ENCODE measurements at places on chromosomes 2 and 18.

DNA sequence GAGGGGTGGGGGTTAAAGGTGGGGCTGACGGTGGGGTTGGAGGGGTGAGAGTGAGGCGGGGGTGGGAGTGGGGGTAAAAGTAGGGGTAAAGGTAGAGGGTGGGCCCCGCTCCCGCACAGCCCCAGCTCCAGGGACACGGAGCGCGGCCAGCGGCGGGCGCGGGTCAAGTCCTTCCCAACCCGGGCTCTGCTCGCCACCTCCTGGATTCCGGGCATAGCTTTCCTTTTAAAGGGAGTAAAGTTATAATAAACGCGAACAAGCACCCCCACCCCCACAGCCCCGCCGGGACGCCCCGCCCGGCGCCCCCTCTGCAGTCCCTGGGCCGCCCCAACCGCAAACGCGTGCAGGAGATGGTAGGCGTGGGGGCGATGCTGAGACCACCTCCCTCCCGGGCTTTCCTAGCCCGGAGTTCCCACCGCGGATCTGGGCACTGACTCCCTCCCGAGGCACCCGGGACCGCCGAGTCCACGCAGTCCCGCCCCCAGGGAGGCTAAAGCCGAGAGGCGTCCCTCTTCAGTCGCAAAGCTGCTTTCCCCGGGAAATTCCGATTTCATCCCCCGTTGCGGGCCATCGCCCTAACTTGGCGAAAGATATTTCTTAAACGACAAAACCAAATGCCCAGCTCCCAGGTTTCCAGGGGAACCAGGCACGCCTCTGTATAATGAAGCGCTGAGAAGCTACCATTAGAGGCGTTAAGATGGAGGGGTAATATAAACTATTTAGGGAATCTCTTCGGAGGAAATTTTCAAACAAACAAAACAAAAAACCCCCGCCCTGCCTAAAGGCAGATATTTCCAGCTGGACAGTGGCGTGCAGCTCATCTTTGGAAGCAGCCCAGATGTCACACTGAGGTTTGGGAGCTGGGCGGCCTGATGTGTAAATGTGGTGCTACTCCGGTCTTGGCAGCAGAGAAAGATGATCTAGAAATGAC lies at the start of gene LIMS2:
LIMS2 (minus strand) TSS at position 200 of the 931 bp plus-strand sequence. CDS start 506 bp downstream, outside the sequence.
- peak; percentile 20 for DNase-seq

GRCh38 chr2:234025891-234026401 lies 24.6 kb upstream of the SPP2 start:
- DNase-seq, result peak; percentile 14

- DNase-seq, result no peak
Measured at GRCh38 chr2:48677450-48677849, 59.8 kb downstream of the GTF2A1L start.

DNA sequence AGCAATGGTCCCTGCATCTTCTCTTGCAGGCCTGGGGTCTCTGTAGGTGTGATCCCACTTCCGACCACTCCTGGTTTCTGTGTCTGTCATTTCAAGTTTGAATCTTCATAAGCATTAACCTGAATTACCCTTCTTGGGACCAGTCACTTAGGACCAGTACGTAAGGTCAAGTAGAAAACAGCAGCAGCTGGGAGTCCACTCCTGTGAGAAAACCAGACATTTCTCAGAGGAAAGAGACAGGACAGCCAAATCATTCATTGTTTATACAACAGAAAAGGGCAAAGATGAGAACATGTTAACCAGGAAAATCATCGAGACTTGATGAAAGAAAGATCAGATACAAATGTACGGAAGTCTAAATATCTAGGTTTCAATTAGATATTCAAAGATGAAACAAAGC lies 163.0 kb downstream of the MREG start:
- DNase-seq, result peak; percentile 87

- DNase-seq, result no peak
Measured at GRCh38 chr2:223383315-223383714, 218.8 kb downstream of the SCG2 start.

DNA sequence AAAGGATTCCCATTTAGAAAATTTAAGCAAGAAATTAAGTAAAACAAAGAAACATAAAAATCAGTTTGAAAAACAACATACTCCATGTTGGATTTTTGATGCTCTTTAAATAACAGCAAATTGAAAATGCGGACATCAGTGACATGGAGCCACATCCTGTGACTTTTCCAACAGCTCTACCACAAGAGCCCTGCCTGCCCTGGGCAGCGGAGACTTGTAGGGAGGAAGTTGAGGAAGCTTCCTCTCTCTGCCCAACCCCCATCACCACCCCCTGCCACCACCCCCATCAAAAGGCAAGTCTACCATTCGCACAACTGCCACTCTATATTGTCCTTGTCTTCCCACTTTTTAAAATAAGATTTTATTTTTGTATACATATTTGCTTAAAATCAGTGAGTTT lies 32.8 kb upstream of the DAPL1 start:
- no peak for DNase-seq

DNA sequence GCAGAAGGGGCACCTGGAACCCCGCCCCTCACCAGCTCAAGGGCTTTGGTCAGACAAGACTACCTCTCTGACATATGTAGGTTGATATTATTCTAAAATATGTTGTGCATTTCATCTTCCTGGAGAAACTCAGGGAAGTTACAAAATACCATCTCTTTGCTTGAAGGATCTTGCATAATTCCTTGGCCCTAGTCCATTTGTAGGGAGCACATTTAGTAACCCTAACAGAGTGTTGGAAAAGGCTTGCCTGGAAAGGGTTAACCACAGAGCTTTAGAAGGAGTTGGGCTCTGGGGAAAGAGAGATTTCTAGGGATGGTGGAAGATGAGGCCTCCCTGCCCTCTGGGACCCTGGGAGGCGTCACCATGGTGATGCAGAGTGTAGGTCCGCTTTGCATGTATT lies 143.0 kb upstream of the SLC1A4 start:
- peak; percentile 76 for DNase-seq

DNA sequence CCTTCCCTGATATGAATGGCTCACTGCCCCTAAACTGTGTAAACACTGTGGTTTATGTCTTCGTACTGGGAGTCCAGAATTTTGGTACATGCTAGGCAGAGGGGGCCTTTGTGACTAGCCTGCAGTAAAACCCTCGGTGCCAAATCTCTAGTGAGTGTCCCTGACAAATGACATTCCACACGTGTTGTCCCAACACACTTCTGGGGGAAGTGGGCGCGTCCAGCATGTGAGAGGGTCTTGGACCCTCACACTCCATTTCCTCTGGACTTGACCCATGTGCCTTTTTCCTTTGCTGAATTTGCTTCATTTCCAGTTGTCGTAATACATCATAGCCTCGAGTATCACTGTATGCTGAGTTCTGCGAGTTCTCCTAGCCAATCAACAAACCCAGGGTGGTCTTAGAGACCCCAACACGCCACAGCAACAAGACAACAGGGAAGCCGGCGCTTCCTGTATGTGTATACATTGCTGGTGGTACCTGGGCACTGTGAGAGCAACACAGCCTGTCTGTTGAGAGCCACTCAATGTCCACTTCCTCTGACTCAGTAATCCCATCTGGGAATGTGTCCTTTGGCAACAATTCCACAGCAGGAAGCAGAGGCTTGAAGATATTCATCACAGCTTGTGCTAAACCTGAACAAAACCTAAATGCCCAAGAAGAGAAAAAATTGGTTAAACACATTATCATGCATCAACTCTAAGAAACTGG lies 26.9 kb upstream of the SLC66A3 start:
- peak; percentile 34 for DNase-seq

DNA sequence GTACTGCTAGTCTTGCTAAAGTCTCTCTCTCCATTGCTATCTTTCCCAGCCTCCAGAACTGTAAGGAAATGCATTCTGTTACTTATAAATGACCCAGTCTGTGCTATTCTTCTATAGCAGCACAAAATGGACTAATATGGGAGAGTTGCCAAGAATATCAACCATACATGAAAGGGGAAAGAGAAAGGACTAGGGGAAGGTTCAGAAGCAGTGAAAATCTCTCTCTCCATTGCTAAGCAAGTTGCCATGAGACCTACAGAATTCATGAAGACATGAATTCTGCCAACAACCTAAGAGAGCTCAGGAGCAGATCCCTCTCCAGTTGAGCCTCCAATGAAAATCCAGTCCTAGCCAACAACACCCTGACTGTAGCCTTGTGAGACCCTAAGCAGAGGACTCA lies 3.6 kb upstream of the TRABD2A start:
- peak; percentile 61 for DNase-seq

- no peak for DNase-seq
Measured at GRCh38 chr2:151481744-151482143, 72.0 kb downstream of the RIF1 start.

GRCh38 chr2:36395866-36396265 lies 40.3 kb downstream of the CRIM1 start:
- no peak for DNase-seq

- peak; percentile 94 for DNase-seq
Measured at GRCh38 chr2:205700331-205701132, 18.2 kb downstream of the NRP2 start.

DNA sequence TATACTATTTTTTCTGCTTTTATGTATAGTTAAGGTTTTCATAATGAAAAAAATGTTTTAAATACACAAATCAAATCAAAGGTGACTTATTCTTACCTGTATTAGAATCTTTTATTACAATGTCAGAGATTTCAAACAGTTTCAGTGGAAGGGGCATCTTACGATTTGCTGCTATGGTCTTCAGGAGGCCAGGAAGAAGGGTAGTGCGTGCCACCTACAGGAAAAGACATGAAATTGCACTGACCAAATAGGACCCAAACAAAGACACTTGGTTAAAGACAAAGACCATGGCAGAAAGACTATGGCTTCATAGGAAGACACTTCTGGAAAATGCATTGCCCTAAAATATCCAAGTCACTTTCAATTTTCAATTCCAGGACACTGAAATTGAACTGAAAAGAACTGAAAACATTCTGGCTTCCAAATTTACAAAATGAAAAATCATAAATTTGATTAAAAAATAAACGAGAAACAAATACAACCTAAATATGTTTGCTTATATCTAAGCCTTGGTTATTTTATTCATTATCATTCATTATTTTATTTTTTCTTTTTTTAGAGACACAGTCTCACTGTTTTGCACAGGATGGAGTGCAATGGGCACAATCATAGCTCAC lies 42.1 kb downstream of the FARSB start:
- DNase-seq, result peak; percentile 82

- DNase-seq, result no peak
Measured at GRCh38 chr18:60191926-60192325, 180.6 kb downstream of the MC4R start.

GRCh38 chr2:16393500-16394071 lies 272.0 kb downstream of the CYRIA start:
- DNase-seq, result no peak

DNA sequence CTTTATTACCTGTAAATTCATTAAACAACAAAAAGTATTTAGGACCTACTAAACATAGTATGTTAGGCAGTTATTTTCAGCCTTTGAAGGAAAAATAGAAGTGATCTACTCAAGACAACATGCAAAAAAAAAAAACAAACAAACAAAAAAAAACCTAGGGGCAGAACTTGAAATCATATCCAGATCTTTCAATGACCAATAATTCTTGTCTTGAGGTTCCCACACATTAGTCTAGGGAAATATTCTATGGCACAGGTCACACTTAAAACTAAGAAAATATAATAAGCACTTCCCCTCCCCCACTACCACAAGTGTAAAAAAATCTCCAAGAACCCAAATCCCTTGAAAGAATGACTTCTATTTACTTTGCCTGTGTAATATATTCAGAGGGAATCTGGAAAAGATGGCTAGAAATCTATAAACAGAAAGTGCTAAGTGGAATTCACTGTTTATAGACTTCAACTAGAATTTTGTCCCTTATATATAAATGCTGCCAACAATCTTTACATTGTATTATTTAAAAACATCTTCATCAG lies 3.5 kb downstream of the PELI1 start:
- DNase-seq, result no peak

DNA sequence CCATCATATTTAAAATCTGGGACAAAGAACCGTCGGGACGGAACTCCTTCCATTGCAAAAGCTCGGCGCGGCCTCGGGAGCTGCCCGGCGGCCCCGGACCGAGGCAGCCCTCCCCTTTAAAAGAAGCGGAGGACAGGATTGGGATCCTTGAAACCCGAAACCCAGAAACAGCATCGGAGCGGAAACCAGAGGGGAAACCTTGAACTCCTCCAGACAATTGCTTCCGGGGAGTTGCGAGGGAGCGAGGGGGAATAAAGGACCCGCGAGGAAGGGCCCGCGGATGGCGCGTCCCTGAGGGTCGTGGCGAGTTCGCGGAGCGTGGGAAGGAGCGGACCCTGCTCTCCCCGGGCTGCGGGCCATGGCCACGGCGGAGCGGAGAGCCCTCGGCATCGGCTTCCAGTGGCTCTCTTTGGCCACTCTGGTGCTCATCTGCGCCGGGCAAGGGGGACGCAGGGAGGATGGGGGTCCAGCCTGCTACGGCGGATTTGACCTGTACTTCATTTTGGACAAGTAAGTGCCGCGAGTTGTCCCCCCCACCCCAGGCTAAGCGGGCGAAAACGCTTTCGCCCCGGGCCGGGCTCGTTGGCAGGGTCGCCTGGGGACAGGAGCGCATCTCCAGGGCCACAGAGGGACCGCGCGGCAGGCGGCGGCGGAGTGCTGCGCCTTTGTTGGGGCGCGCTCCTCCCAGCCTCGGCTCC lies at the start of gene ANTXR1:
ANTXR1 (plus strand) TSS at position 38 of the 698 bp plus-strand sequence; CDS start at position 359, 321 bp downstream.
- DNase-seq, result peak; percentile 82

- no peak for DNase-seq
Measured at GRCh38 chr2:190766174-190766572, 114.4 kb upstream of the GLS start.

GRCh38 chr18:49944663-49945062 lies 131.3 kb upstream of the ACAA2 start:
- DNase-seq, result peak; percentile 31

GRCh38 chr2:238060096-238060541 lies 682 bp upstream of the SCLY start:
- no peak for DNase-seq

- peak; percentile 19 for DNase-seq
Measured at GRCh38 chr18:7325126-7325430, 94.2 kb downstream of the LRRC30 start.

- peak; percentile 72 for DNase-seq
Measured at GRCh38 chr2:224650815-224651439, 65.2 kb downstream of the CCDC195 start.

GRCh38 chr2:88602022-88602421 lies 25.2 kb downstream of the EIF2AK3 start:
- DNase-seq, result no peak

DNA sequence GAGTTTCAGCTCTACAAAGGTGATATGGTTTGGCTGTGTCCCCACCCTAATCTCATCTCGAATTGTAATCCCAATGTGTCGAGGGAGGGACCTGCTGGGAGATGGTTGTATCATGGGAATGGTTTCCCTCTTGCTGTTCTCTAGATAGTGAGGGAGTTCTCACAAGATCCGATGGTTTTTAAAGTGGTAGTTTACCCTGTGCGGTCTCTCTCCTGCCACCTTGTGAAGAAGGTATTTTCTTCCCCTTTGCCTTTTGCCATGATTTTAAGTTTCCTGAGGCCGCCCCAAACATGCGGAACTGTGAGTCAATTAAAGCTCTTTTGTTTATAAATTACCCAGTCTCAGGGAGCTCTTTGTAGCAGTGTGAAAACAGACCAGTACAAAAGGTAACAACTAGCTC lies 306.0 kb downstream of the LRP1B start:
- DNase-seq, result no peak

- no peak for DNase-seq
Measured at GRCh38 chr2:238928520-238929241, 80.8 kb downstream of the TWIST2 start.

- peak; percentile 80 for DNase-seq
Measured at GRCh38 chr18:46155641-46156051, 51.5 kb downstream of the HAUS1 start.

- DNase-seq, result no peak
Measured at GRCh38 chr18:79480171-79481045, 84.7 kb downstream of the NFATC1 start.

GRCh38 chr2:12641441-12641840 lies 75.3 kb upstream of the TRIB2 start:
- DNase-seq, result no peak
